ENCODE measurements at places on chromosomes 11 and 22.
A peak's percentile ranks its signal among the peaks of the same experiment; 100 is the strongest.

DNA sequence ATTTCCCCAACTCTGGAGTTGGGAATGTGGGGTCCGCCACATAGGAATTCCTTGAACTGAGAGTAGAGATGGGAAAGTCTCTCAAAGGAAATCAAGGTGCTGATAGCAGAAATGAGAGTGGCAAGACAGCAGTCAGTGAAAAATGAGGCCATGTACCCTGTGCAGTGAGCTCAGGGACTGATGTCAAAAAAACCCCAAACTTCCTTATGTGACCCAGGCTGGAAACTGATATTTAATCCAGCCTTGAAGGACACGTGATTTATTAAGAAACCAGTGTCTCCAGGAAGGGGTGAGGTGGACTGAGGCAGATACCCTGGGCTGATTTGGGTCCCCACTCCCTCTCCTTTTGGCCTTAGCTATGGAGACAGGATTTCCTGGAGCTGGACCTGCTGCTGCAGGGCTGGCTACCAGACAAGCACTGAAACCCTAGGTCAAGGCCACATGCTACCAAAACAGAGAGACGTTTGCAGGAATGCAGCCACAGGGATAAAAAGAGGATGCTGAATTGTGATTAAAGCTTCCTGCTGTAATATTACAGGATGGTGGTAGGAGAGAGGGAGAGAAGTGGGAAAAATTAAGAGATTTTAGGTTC is 25.3 kb upstream of the FCHSD2 start:
- DNase-seq: no peak

DNA sequence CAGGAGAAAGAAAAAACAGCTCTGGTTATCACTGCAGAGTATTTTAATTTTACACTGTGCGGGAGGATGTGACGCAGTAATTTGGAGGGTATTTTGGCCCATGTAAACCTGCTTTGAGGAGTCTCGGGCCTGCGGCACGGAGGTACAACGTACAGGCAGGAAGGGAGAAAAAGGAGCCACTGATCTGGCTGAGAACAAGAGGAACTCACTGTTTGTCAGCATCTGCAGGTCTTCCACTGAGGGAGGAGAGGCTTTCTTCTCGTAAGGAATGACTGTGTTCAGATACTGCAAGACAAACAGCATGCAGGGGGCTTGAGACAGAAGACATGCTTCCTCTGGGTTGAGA is 44.0 kb downstream of the FEZ1 start:
- no peak for DNase-seq

GRCh38 chr11:103055221-103055890 is 36.6 kb downstream of the DCUN1D5 start:
- DNase-seq: peak; percentile 24

DNA sequence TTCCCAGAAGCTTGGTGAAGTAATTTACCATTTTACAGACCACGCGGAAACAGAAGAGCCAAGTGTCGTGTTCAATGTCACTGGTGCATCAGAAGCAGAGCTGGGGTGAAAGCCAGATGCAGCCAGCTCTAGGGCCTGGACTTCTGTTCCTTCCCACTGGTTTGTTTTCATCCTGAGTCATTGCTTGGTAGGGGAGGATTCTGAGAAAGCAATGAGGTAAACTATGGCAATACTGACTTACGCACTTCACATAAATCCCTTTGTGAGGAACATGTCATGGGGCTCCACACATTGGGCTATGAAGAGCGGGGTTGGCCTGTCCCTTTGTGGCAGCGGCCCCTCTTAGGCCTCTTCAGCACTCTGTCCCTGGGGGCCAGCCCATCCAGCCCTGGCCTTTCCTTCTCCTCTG is 52.4 kb upstream of the RBFOX2 start:
- no peak for DNase-seq

DNA sequence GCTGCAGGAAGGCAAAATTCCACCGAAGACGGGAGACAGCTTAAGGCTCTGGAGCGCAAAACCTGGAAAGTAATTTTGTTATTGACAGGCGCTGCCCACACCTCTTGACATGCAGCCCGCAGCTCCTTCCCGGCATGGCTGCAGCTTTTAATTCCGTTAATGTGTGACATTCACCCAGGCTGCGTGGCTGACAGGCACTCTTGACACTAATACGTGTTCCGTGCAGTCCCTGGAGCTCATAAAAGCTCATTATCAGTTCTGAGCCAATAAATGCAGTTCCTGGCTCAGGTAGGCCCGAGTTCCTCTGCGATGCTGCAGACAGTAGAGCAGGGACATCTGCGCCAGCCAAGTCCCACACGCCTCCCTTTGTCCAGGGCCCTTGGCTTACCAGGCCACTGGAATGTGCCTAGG is 34.8 kb downstream of the TSPAN18 start:
- DNase-seq: peak; percentile 80

- DNase-seq: no peak
These were observed 62.8 kb downstream of the PRDM11 start for GRCh38 chr11:45209000-45209879.

DNA sequence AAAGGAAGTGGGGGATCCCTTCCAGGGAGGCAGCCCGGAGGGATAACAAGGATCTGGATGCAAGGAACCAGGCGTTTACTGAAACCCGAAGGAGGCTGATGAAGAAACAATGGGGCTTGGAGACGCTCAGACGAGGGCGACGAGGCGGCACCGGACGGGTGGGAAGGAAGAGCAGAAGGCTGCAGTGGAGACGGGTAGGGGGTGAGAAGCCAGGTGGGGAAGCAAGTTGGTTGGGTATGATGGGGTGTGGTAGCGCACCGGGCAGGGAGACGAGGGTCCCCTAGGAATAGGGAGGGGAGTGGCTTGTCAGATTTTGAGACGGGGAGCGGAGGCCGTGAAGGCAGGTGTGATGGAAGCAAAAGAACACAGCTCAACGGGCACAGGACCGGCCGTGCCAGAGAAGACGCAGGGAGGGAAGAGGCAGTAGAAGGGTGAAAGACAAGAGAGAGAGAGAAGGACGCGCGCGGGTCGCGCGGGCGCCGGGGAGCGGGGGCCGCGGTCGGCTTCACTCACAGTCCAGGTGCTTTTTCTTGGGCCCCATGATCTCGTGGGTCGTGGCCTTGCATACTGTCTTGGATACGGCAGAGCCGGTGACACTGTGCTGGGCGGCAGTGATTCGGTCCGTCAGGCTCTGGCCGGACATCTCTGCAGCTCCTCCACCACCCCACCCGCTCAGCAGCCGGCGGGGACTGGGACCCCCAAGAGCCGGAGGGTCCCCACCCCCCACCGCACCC is 579 bp downstream of the PICALM start:
- DNase-seq: peak; percentile 61

DNA sequence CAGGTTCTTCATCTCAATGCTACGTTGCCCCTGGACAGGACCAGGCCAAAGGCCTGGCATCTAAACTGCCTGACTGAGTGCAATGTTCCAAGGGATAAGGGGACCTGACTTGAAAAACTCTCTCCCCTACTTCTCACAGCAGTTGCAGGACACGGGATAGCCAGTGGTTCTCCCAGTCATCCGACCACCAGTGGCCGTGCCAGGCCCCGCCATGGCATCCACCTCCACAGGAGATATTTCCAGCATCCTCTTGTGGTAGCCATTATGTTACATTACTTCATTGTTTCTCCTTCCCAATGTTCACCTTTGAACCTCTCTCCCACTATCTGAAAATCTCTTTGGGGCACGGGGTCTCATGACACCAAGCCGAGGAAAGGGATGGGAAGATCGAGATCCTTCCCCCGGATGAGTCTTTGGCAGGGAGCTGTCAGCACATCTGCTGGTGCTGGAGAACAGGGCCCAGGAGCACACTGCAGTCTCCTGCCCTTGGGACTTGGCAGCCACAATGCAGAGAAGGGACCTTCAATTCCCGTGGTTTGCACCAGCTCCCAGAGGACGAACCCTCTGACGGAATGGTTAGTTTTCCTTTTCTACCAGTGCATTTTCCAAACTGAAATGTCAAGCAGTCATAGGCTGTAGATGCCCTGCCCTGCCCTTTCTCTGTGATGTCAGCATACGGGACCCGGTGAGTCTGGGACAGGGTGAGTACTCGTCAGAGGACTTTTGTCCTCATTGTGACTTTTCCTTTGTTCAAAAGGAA is 121.2 kb downstream of the ETS1 start:
- no peak for DNase-seq

DNA sequence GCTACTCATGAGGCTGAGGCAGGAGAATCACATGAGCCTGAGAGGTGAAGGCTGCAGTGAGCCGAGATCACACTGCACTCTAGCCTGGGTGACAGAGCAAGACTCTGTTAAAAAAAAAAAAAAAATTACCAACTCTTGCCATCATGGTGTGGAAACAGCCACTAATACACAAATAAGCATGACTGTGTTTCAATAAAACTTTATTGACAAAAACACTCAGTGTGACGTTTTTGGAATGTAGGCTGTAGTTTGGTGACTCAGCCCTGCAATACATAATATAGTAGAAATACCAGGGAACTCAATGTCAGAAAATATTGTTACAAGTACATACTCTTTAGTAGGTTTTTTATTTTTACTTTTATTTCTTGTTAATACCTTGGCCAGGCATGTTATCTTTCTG is 207.1 kb downstream of the CASP12 start:
- DNase-seq: no peak

DNA sequence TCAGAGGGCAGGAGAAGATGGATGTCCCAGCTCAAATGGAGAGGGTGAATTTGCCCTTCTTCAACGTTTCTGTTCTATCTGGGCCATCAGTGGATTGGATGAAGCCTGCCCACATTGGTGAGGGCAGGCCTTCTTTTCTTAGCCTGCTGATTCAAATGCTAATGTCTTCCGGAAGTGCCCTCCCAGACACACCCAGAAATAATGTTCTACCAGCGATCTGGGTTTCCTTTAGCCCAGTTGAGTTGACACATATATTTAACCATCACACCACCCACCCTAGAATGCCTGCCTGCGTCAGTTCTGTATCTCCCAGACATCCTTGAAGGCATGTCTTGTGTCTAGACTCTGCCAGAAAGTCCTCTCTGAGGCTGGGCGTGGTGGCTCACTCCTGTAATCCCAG is 34.7 kb downstream of the CACNG2 start:
- DNase-seq: no peak

DNA sequence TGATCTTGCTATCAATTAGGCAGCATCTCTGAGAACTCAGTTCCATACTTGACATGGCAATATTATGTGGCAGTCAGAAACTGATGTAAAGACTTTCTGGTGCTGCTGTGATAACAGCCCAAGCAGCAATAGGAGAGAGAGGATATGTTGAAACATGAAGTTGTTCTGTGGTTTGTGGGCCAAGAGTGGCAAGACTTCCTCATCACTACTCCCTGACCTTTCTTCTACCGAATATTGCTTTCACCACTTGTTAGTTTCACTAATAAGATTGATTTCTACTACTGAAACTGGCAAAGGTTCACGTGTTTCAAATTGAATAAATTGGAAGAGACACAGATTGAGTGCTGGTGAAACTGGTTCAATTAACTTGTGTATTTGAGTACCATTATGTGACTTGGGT is 852.6 kb upstream of the RAG2 start:
- no peak for DNase-seq

GRCh38 chr11:9528573-9529333 is 44.7 kb upstream of the WEE1 start:
- DNase-seq: no peak

GRCh38 chr11:68989936-68990606 is 9.3 kb upstream of the MRGPRD start:
- DNase-seq: no peak

DNA sequence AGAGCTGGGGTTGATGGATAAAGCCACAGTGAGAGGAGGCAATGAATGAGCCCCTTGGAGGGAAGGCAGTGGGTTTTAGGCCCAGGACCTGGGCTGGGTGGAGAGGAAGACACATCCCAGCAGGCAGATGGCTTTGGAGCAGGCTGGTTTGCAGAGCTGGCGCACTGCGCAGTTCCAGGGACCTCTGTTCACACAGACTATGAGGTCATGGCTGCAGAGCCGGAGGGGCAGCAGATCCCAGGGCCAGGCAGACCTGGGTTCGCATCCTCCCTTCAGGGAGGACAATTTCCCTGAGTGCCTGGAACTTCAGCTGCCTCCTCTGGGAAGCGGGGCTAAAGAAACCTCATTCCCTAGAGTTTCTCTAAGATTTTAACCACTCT is 28.2 kb upstream of the DGKZ start:
- no peak for DNase-seq

- DNase-seq: no peak
These were observed 578 bp upstream of the NUP160 start for GRCh38 chr11:47848700-47849155.

DNA sequence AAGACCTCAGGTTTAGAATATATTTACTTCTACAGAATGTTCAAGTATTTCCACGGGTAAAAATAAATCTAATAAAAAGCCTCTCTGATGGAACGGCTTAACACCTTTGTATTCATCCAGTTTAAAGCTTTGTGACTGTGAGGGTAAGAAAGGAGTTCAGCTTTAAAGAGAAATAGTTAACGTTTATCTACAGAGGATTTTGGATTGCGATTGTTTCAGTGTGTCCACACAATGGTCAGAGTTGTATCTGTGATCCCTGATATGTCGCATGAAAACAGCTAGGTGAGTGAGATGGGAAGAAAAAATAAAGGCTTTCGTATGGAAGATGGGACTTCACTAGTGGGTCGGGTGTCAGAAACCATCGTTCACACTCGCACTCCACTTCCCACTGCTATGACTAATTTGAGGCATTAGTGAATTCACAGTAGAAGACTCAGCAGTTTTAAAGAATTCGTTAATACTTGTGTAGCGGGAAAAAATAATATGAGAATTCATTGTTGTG is 1.6 kb downstream of the APLP2 start:
- no peak for DNase-seq

DNA sequence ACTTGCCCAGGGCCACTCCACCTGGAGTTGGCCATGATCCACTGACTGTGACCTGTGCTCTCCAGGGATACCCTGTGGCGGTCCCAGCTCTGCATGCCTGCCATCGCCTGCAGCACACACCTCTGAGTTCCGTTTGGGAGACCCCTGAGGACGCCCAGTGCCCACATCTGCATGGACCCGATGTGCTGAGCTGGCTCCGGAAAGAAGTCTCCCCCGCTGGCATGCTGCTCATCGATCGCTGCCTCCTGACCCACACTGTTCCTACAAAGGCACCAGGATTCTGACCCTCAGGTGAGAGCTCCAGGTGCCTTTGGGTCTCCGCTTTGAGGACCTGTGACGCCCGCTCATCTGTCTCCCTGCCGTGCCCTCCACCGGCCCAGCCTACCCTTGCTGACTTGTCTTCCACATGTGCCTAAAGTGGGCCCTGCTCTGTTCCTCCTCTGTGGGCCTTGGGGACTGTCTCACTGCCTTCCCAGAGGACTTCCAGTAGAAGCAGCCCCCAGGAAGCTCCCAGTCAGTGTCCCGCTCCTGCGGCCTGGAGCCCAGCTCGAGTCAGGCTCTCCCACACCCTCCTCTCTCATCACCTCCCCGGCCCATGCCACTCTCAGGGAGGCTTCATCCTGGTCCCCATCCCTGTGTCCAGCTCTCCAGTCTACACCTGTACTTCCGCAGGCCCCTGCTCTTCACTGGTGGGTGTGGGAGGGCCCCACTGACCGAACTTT is 5.9 kb upstream of the SLC25A1 start:
- DNase-seq: no peak

GRCh38 chr11:1572197-1573076 is at the start of gene DUSP8:
TSS of gene DUSP8 (minus strand) at chr11:1572271. CDS start at chr11:1565826, 6,445 bp downstream.
- DNase-seq: peak; percentile 98

- DNase-seq: no peak
These were observed 38.6 kb downstream of the SCGB1A1 start for GRCh38 chr11:62457478-62457877.
